ENCODE measurements at places on chromosomes 13 and 19.

DNA sequence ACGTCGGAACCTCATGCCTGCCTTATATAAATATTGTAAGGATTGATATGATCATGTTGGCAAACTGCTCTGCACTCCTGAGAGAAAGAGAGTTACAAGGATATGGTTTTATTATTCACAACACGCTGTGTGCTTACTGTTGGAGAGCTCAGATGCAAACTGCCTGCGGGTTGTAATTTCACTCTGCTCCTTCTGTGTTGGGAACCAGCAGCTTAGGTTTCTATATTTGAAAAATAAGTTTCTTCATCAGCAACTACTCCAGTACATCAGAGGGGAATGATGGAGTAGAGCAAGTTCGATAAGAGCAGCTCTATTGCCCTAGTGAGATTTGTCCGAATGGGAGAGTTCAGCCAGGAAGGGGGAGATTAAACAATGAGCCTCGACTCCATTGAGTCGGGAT, 106.9 kb upstream of the UBL3 start:
- no peak for DNase-seq

GRCh38 chr13:44063467-44063866, 183.8 kb downstream of the LACC1 start:
- DNase-seq, result no peak

DNA sequence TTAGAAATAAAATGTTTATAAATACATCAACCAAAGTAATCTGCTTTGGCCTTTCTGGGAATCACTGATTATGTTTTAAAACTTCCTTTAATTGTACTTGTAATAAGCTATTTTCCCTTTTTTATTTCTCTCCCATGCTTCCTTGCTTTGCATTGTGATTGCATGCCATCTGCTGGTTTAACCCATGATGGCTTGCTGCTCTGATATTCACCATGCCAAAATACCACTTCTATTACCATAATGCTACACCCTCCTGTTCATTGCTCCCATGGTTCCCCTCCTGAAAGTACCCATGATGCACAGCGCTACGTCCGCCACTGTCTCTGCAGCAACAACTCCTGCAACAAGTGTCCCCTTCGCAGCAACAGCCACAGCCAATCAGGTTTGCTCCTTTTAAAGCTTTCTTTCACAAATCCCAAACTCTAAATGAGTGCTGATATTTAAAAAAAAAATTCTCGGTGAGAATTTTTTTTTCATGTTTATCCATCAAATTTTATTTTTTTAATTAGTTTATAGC, 67.7 kb upstream of the RAP2A start:
- no peak for DNase-seq

DNA sequence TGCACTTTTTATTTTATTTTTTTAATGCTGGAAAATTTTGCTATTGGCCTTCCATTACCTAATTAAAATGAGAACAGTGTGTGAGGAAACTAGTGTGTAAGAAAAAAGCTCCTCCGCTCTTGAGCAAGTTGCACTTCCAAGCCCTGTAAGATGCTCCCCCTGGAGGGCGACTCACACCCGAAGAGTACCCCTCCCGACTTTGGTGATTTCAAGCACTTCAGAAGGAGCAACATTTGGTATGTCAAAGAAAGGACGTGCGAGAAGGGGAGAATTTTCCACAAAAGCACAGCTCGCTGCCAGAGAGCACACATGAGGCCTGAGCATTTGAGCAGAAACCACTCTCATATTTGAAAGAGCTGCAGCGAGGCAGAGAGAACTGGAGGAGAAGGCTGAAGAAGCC, 504.4 kb downstream of the FGF9 start:
- no peak for DNase-seq

- DNase-seq, result no peak
Observed at GRCh38 chr19:19021115-19021514, 12.2 kb downstream of the SUGP2 start.

DNA sequence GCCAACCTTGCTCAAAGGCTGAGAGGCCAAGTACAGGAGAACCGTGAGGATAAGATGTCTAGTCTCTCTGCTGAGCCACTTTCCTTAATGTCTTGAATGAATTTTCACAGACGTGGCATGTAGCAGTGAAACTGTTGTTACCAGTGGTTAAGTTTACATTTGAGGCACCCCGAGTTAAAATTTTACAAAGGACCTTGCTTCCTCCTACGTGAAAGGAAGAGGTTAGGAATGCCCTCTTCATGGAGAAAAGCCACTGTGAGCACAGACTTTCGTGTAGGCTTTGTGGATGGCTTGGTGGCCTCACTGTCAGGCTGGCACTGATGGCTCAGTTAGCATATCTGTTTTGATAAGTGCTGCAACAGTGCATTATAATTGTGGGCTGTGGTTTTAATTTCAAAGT, 2.7 kb downstream of the GJB2 start:
- no peak for DNase-seq

DNA sequence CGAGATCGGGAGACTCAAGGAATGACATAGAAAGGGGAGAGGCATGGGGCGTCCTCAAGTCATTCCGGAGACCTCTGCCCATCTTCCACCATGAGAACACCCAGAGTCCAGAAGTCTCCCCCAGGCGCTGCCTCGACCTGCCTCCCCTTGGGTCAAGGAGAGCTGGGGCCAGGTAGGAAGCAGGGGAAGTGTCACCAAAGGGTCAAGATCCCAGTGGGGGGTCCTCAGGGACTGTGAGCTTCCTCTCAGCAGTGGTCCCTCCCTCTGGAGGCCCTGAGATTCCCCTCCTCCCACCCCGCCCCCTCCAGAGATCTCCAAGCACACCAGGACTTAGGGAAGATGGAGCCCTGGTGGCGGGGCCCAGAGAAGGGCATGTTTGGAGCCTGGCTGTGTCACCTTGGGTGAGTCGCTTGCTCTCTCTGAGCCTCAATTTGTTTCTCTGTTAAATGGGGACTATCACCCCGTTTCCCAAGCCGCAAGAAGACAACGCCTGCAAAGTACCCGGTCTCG, 919 bp downstream of the DACT3 start:
- no peak for DNase-seq

DNA sequence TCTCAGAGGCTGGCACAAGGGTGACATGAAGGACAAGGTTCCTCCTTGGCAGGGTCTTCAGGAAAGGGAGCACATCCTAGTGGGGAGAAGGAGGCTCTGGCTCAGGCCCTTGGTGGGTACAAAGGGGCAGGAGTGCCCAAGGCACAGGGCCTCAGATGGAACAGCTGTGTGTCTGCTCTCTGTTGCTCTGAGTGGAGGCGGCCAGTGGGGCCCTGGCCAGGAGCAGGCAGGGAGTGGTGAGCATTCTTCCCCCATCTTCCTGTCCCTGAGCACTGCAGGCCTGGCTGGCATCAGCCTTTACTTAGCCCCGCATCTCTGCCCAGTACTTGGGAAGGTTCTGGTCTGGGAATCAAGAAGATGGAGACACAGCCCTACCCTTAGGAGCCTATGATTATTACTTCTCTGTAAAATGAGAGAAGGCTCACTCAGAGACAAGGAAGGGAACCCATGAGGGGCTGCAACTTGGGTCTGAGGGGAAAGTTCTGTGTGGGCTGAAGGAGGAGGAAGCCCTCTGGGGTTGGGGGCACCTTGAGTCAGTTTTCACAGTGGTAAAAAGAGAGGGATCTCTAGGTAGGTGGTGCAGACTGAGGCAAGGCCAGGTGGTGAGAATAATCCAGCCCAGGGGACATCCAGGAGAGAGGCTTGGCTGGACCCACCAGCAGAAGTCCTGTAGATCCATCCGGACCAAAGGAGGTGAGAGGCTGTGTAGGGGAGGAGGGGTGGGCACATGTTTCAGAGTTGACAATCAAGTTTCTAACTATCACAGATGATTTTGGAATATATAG, 173.5 kb downstream of the TSHZ3 start:
- DNase-seq, result no peak

DNA sequence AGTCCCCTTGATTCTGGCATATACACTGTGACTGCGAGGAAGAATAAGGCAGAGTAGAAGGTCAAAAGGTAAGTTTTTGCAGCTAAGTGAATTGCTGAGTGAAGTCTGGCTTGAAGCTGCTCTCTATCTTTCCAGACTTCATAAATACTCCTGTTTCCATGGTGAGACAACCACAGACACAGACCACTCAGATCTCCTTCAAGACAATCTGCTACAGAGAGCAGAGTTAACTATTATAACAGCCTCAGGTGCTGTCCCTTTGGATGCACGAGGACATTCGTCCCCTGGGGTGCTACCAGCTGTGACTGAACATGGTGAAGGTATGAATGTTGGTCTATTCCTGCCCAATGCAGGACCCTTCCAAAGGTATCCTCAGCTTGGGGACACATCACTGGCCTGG, 104.0 kb downstream of the MYCBP2 start:
- DNase-seq, result no peak

- no peak for DNase-seq
Observed at GRCh38 chr13:48235341-48236135, 2.5 kb downstream of the ITM2B start.

DNA sequence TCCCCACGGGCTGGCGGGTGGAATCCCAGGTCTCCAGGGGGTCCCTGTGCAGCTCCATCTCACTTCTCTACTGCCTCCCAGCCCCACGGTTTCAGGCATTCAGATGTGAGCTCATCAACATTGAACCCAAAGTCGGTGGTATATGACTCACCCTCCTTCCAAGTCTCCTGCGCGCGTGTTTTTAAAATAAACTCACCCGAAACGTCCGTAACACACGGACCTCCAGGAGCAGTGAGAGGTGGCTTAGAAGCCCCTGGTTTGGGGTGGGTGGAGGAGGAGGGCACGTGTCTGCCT, 14.0 kb upstream of the CRTC1 start:
- DNase-seq, result no peak

DNA sequence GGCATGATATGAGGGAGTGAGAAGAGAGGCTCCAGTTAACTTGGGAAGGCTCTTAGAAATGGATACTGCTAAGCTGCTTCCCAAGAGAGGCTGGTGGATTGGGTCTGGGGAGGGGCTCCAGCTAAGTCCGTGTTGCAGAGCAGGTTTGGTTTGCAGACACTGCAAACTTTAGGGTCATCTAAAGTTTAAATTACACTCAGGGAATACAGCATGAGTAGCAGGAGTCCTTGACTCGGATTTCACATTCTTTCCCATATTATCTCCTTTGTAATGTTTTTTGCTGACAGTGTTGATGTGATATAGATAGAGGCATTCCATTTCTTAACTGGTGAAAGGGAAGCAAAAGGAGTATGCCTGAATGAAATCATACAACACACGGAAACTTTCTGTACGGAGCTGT, 31.9 kb downstream of the SGCG start:
- DNase-seq, result peak; percentile 88

- no peak for DNase-seq
Observed at GRCh38 chr13:41588899-41589298, 131.5 kb downstream of the RGCC start.

GRCh38 chr19:6685482-6685881, 15.5 kb upstream of the TNFSF14 start:
- no peak for DNase-seq

DNA sequence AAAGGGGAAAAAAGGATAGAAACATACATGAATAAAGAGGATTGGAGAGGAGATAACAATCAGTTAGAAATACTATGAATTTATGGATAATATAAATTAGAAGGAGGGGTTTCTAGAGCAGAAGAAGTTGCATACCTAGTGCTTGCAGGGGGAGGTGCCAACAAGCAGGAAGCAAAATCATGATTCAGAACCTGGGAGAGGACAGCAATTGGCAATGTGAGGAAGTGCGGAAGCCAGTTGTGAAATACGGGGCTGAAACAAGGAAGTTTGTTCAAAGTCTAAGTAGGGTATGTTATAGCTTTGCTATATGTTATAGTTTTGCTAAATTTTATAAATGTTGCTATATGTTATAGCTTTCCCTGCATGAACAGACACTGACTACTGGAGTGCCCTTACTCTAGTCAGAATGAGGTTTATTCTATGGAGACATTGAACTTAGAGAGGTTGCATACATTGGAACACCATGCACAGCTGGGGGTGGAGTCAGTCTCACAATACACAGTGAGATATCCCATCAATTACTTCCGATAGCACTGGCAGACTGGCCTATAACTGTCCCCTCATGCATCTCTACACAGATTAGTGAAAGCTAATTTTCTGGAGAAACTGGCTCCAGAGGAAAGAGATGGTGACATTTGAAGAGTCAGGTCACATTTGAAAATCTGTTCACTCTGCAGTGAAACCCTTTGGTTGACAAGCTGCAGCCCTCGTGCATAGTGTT, 92.1 kb downstream of the GPC6 start:
- DNase-seq, result no peak

- DNase-seq, result no peak
Observed at GRCh38 chr13:43057653-43058317, 34.4 kb downstream of the DNAJC15 start.

DNA sequence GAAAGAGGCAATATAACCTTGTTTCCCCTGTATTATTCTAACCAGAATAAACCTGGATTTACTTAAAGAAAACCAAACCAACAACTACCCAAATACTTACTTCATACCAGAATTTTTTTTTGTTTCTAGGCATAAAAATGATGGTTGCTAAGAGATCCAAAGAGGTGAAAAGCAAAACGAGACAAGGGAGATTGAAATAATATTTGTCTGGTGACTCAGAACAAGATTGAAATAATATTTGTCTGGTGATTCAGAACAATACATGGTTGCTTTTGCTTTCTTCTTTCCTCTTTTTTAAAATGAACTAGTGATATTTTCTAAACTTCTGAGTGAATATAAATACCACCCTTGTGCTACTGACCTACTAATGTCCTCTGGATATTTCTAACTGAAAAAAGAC, 592.9 kb downstream of the KCTD12 start:
- peak; percentile 52 for DNase-seq

DNA sequence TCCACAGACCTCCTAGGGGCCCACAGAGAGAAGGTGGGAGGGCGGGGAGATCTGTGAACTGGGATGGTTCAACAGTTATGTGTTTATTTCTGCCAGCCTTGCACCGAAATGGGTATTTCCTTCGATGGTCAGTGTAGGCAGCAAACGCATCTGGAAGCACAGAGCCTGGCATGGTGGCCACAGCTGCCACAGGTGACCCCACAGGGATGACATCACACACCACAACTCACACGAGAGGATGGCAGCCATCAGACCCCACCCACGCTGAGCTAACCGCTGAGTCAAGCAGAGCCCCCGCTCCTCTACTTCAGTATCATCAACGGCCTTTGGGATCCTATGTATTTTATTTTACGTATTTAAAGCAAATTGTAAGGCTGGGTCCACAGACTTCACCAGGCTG, 37.4 kb downstream of the NAXD start:
- DNase-seq, result no peak

DNA sequence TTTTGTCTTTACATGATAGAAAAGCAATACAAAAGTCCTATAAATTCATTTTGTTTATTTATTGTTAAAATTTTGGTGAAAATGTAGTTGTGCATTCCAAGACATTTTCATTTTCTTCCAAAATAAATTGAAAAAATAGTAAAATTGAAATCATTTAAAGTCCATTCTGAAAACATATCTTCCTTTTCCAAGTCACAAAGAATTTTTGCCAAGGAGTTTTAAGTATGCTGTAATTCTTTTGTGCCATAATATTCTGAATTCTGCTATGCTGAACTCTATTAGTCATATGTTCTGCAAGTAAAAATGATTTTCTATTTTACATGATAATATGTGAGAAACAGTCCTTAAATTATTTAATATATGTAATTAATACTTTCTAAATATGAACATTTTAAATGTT, 879.6 kb upstream of the SLC10A2 start:
- DNase-seq, result no peak
